ENCODE measurements at places on chromosomes 12 and 14. TPM values are rescaled to one million over a fixed set of nuclear protein-coding genes. Genes with fewer than 3 reads are reported as not detected.

The RPGRIP1 gene
- not detected for total RNA-seq

The PLEK2 gene
- not detected for total RNA-seq

The LYZ gene
- total RNA-seq: 0.26 TPM

The LTBR gene
- total RNA-seq: 1.6 TPM

The ACSM4 gene
- not detected for total RNA-seq

The FAIM2 gene
- 0.73 TPM for total RNA-seq

The FOXG1 gene
- not detected for total RNA-seq

The FANCM gene
- 19.0 TPM for total RNA-seq

The ERBB3 gene
- total RNA-seq: 144 TPM
